ENCODE measurements at places on chromosomes 13 and 19.

DNA sequence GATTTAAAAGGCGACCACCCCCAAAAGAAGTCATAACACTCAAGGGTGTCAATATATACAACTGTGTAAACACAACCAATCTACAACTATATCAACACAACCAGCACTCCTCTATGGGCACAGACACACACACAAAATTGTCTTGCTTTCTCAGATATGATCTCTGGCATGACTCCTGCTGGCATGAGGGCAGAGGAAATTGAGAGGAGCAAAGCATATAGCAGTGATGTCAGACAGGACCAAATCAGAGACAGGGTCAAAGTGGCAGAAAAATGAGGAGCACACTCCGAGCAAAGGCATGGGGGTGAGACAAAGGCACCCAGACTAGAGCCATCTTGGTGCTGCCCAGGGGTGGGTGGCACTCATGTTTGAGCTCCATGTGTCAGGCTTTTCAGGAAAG, 9.6 kb downstream of the IRGQ start:
- no peak for DNase-seq

DNA sequence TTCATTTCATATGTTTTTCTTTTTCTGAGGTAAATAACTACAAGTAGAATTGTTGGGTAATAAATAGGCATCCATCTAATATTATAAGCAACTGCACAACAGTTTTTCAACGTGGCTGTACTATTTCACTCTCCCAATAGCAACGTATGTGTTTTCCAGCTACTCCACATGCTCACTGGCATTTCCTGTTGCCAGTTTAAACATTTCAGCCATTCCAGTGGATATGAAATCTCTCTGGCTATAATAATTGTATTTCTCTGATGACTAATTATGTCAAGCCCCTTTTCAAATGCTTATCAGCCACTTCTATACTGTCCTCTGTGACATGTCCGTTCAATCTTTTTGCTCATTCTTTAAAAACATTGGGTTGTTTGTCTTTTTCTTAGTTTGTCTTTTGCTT, 26.8 kb upstream of the ALOX5AP start:
- no peak for DNase-seq

- DNase-seq, result no peak
Measured at GRCh38 chr13:112894673-112895481, 74.1 kb upstream of the MCF2L start.

DNA sequence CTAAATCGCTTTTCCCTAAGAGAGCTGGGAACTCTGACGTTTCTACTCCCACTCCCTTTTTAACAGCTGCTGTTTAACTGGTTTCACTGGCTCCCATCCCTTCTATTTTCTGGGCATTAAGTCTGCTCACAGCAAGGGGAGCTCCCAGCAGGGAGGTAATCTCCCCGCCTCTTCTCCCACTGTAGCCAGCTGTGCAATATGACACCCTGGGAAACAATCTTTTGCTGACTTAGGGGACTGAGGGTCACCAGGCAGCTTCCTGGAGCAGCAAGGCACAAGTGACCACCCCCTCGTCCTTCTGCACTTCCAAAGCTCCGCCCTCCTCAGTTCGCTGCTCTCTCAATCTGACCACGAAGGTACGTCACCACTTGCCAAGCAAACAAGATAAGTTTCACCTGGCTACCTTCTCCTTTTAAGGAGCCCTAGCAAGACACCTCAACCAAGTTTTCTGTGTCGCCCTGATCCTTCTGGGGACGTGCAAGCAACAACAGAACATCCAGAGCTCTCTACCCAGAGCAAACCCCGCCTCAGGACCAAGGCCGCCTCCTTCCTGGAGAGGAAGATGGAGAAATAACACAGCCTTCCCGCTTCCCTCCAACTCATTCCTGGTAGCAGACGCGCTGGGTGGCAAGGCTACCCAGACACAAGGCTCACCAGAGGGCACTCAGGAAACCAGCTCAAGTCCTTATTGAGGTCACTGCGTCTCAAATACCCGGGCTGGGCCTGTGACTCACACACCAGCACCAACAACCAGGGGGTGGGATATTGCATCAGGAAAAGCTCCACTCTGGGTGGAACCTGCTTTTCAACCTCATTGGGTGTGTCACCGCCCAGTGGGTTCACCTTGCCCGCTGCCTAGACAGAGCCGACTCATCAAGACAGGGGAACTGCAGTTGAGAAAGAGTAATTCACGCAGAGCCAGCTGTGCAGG, 92.4 kb downstream of the STK24 start:
- DNase-seq, result peak; percentile 100

GRCh38 chr13:105153611-105154010, 1381.9 kb downstream of the EFNB2 start:
- no peak for DNase-seq

DNA sequence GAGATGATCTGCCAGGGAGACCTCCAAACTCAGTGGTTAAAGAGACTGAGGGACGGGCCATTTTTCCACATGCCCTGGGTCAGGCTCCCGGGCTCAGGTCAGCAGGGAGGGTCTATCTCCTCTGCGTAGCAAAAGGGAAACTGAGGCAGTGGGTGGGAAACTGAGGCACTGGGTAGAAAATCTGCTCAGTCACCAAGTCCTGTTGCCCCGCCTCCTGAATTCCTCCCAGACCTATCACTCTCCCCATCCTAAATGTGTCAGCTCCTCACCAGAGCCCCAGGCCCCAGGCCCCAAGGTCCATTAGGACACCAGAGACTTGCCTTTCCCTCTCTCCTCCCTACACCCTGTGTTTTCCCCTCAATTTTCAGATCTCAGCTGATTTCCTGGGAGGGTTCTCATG, 2.4 kb downstream of the CD320 start:
- DNase-seq, result no peak

GRCh38 chr13:81683521-81683920, 1342.6 kb upstream of the SPRY2 start:
- no peak for DNase-seq

DNA sequence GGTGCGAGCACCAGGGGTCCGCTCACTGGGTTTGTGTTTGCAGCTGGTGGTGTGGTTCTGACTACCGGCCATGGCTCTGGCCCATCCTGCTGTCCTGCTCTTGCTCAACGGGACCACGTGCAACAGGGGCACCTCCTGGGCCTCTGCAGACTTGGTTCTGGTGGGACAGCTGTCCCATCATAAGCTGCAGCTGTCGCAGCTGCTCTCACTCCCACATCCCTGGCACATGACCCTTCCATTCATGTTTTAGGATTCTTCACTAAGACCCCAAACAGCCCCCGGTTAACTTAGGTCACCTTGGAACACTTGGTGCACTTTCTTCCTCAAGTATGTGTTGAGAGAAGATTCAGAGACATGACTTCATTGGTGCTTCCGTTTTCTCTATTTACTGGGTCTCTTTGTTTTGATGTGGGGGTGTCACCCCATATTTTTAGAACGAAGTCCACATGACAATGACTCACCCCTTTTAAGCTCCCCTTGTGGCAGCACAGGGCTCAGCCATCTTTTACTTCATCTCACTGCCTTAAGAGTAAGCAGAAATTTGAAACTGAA, 68.4 kb upstream of the ARHGEF7 start:
- peak; percentile 35 for DNase-seq

GRCh38 chr13:78047151-78047550, 128.5 kb upstream of the EDNRB start:
- DNase-seq, result no peak

DNA sequence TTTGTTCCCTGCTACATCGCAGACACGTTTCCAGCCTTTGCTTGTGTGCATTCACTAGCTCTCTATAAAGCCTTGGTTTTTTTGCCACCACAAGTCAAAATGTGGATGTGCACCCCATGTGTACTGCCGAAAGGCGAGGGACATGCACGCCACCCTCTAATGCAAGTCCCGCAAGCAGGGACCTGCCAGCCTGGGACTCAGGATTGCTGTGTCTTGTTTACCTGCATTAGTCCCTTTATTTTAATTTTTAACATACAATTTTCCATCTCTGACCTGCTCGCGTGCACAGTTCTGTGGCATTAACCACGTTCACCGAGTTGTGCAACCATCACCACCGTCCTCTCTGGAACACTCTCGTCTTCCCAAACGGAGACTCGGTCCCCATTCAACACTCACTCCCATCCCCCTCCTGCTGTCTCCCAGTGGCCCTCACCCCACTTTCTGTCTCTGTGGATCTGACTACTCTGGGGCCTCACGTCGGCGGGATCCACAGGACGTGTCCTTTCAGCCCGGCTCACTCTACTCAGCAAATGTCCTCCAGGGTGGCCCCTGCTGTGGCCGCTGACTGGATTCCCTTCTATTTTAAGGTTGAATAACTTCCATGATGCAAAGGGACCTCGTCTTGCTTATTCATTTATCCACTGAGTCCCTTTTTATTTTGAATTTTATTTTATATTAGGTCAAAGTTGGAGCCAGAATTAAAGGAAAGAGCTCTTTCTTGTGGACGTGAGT, 58.4 kb downstream of the RASA3 start:
- DNase-seq, result no peak

DNA sequence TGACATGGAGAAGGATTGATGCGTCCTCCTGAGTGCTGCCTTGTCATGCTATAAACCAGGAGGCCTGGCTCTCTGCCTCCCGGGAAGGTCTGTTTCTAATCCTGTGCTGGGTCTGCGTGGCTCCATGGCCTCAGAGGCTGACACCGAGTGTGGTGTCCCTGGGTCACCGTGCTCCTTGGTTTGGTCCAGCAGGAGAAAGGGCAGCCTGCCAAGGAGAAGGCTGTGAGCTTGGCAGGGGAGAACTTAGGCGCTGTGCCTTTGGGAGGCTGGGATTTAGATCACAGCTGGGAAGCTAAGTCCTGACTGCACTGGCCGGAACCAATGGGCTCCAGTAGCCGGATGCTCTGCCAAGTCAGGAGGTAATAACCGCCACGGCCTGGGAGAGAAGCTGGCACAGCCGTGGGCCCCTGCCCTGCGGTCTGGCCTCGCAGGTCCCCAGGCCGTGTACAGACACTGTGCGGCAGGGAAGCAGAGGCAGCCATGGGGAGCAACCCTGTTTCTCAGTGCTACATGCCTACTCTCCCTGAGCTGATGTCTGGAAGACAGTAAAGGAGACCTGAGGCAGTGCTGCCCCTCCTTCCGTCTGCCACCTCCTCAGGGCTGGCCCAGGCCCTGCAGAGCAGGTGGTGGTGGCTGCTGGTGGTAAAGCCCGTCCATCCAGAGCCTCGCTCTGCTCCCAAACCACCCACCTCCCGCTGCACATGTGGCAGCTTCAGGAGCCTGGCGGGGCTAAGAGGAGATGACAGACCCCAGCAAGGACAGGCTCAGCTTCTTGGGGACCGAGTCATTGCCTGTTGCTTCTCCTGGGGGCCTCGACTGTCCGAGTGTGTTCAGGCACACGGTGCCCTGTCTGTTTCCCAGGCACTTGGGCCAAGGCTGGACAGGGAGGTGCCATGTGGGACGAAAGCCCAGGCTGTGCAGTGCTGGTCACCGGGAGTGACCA, 44.9 kb downstream of the C13orf46 start:
- DNase-seq, result no peak

GRCh38 chr13:30362869-30363268, 55.5 kb upstream of the KATNAL1 start:
- DNase-seq, result no peak

GRCh38 chr19:18895038-18895823, 727 bp downstream of the CERS1 start:
- DNase-seq, result peak; percentile 49

DNA sequence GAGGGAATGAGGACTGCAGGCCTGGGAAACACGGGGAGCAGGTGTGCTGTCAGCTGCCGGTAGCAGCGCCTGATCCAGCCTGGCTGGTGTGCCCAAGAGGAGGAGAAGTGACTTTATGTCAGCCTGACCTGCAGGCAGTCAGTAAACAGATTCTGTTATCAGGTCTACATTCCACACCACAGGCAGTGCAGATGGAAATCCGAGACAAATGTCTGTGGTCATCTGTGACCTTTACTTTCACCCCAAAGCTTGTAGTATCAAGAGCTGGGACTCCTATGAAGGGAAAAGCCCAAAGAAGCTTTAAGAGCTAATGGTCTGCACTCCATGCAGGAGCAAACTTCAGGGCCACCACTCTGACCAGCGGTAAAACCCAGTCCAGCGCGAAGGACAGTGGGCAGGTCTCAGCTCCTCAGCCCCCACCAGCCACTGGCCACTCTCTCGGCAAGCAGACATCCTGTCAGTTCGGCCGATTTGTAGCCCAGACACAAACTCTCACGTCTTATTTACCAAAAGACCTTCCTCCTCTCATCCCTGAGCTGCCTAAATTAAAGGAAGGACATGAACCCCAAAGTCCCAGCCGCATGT, 7.7 kb downstream of the EPS15L1 start:
- DNase-seq, result no peak

DNA sequence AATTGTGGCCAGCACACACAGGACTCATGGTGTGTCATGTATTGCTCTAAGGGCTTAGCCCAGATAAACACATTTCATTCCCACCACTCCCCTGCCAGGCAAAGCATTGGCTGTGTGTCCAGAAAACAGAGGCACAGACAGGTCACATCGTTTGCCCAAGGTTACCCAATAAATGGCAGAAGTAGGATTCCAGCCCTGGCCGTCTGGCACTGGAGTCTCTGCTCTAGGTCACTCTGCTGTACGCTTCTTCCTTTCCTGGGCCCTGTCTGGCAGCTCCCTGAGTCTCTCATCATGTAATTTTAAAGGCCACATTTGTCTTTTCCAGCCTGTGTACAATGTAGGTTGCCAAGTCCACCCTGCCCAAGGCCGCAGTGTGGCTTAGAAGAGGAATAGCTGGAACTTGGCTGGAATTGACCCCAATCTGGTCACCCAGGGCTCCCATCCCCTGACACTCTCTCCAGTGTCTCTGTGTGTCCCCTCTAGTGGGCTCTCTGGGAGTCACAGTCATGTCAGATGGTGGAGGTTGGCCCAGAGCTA, 264.5 kb upstream of the TSHZ3 start:
- no peak for DNase-seq

GRCh38 chr19:13466697-13467096, 39.6 kb downstream of the CACNA1A start:
- no peak for DNase-seq

DNA sequence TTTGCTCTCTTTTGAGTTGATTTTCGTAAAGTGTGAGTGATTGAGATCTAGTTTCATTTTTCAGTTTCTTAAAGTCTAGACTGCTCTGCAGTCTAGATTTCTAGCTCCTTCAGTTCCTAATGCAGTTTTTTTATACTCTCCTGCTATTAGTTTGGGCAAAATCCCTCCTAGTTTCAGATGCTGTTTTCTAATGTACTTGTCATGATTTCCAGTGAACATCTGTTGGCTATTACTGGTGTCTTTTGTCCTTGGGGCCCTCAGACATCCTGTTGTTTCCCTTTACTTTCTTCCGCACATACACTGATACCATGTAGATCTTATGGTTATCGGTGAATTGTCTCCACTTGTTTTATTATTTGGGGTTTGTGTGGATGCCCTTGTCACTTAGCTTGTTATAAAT, 292.1 kb downstream of the TDRD3 start:
- DNase-seq, result no peak

DNA sequence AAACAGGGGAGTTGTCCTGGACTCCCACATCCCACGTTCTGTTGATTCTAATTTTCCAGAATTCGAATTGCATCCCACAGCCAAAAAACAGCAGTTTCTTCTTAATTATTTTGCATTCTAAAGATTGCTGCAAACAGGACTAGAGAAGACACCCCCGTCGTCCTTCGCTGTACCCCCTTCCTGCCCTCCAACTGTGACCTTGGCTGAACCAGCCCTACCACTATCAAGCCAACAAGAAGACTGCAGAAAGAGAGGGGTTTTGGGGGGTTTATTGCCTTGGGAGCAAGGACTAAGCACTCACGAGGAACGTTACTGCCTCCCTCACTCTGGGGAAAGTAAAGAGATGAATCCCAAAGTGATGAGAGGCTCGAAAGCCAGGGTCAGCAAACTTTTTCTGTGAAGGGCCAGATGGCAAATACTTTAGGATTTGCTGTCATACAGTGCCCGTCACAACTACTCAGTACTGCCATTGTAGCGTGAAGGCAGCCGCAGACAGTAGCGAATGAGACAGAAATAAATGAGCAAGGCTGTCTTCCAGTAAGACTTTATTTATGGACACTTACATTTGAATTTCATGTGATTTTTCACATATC, 32.5 kb upstream of the KATNAL1 start:
- no peak for DNase-seq

Data from CD14-positive monocyte (primary cell).